Activated CD8-positive, alpha-beta memory T cell treated with anti-CD3 and anti-CD28 coated beads for 1 hour (primary cell): ENCODE measurements at places on chromosomes 6 and 20.
A peak's percentile ranks its signal among the peaks of the same experiment; 100 is the strongest.

- no peak for DNase-seq
These were observed 52.9 kb downstream of the RNASET2 start for GRCh38 chr6:166903500-166903899.

DNA sequence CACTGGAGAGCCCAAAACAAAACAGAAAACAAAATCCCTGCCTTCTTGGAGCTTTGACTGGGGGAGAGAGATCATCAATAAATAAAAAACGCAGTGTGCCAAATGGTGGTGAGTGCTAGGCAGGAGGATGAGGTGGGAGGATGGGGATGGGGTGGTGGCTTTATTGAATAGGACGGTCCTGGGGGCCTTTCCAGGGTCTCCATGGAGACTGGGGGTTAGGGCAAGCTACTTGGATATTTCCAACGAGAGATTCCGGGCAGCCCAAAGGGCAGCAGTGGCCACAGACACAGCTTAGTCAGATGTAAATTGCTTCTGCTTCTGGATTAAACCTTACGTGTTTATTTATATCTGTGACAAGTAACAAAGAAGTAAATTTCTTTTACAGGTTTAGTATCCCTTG, 700.1 kb downstream of the QKI start:
- no peak for DNase-seq

- no peak for DNase-seq
These were observed 239.7 kb upstream of the GMDS start for GRCh38 chr6:2485116-2485515.

DNA sequence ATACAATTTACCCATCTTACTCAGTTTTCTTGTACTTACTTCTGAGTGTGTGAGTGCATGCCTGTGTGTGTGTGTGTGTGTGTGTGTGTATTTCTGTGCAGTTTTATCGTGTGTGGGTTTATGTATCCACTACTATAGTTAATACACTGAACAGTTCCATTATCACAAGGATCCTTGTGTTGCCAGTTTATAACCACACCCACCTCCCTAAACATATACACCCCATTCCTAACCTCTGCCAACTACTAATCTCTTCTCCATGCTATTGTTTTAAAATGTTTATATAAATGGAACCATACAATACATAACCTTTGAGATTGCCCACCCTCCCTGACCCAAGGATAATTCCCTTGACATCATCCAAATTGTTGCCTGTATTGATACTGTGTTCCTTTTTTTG, 18.7 kb downstream of the POFUT1 start:
- no peak for DNase-seq

DNA sequence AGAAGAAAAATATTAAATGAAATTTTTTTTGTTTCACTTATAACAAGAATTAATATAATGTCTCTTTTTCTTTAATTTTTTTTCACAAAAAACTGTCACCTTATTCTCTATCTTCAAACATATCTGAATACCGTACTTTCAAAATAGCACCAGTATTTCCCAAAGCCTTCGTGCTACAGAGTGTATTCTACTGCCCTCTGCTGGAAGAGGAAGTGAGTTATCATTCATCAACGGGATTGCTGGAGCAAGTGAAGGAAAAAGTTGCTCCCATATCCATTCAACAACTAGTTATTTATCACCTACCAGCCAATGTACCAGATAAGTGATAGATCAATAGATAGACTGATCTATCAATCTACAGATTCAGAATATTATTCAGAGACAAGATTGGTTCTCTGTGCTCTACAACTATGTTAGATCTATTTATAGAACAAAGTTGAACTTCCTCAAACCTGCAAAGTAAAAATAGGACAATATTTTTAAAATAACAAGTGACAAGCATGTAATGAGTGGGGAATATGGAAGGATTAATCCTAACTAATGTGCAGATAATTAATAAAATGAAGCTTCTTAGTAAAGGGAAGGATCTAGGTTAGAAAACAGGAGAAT, 26.7 kb upstream of the TFAP2B start:
- no peak for DNase-seq

DNA sequence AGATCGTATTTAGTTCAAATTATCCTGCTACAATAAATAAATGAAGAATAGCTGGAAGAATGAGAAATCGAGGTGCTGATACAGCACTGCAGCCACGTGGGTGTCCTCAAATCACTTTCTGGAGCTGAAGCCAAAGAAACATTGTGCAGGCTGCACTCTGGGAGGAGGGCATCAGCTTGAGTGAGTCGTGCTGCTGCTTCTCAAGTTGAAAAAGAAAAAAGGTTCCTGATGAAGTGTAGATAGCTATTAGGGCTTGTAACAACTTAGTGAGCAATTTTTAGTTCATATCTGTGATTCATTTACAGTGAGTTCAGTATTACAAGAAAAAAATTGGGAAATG, 40.5 kb downstream of the DSE start:
- no peak for DNase-seq

GRCh38 chr6:11236915-11237314, 4.4 kb upstream of the NEDD9 start:
- DNase-seq = no peak

DNA sequence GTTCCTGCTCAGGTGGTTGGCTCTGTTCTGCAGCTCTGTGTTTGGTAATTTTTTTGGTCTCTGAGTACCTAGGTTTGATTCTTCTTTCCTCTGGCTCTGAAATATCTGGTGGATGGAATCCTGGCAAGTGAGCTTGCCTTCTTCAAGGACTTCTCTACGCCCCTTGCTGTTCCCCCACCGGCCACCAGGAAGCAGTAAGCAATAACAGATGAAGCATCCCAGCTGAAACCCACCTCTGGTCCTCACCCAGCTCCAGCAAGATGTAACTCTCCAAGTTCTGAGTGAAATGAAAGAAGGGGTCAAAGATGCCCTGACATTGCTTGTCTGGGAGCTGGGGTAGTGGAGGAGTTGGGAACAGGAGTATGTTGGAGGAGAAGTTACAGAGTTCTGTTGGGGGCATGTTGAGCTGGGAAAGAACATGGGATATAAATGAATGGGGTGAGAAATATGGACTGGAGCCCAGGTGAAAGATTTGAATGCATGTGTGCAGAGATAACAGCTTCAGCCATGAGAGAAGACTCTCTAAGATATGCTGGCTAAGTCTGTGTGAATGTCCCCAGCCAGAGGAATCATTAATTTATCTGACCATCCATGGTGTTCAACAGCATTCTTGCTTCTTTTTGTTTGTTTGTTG, 51.3 kb upstream of the GLP1R start:
- DNase-seq = peak; percentile 2

GRCh38 chr20:51458751-51459439, 83.6 kb downstream of the NFATC2 start:
- no peak for DNase-seq

DNA sequence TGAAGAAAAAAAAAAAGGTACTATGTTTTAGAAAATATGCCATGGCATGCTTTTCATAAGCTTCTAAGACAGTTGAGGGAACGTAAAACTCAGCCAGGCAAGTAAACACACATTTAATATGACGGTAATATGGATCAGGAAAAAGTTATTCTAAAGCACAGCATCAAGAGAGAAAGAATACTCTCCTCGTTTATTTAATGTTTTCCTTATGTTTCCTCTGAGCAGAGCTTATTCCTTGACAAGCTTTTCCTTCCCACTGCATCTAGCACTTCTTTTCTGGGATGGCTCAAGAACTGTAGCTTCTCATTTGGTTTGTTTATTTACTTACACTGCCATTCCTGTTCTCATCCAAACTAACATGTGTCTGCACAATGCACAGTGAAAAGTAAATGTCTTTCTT, 2.7 kb upstream of the RSPO3 start:
- DNase-seq = no peak

- no peak for DNase-seq
These were observed 160.1 kb upstream of the PMEPA1 start for GRCh38 chr20:57869951-57870315.

GRCh38 chr6:164477101-164477500, 832.3 kb downstream of the C6orf118 start:
- no peak for DNase-seq

- no peak for DNase-seq
These were observed 472.3 kb downstream of the MMUT start for GRCh38 chr6:48990739-48991138.

GRCh38 chr6:133591275-133591674, 297.6 kb upstream of the TCF21 start:
- DNase-seq = no peak

- no peak for DNase-seq
These were observed 132.3 kb downstream of the ISM1 start for GRCh38 chr20:13353261-13353945.

GRCh38 chr6:31821301-31822035, 6.1 kb upstream of the HSPA1B start:
- DNase-seq = no peak

DNA sequence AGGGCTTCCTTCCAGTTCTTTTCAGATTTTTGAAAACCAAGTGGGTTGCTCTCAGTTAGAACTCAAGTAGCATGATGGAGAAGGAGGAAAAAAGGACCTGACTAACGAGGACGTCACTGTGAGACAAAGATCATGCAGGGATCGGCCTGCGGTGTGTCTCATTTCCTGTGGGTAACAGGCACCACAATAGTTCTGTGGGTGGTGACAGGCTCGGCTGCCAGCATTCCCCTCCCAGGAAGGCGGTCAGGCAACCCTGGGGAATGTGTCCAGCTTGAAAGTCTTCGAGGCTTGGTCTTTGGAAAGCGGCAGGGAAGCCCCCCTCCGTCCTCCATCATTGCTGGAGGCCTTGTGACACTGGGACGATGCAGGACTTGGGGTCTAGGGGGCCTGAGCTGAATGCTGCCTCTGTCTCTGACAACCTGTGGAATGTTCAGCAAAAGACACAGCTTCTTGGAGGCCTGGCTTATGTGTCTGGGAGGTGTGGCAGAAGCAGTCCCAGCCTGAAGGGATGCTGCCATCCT, 121.0 kb downstream of the BCAS1 start:
- peak; percentile 53 for DNase-seq

DNA sequence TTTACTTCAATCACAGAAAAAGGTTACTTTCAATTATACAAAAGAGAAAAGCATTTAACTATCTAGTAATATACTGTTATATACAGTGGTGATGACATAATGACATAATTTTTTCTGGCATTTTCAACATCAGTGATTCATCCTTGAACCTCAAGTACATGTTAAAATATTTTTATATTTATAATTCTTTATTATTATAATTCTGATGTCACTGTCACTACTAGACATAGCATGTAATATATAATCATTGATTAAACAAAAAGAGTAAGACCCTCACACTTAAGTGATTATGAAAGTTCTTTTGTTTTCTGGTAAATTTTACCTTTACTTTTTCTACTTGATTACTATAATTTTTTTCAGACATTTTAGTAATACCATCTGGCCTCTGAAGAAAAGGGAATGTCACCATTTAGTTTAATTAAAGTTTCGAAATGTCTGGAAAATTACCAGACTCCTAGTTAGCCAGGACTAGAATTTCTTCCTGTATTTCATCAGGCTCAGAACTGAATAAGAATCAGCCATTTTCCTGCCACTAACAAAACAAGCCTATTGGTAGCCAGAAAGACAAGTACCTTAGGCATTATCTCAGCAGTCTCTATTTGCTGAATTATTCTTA, 71.5 kb downstream of the FILIP1 start:
- no peak for DNase-seq

- DNase-seq = no peak
These were observed 13.0 kb upstream of the ABHD16B start for GRCh38 chr20:63848003-63848911.

- DNase-seq = no peak
These were observed 85.5 kb upstream of the HTR1B start for GRCh38 chr6:77548662-77549366.

- no peak for DNase-seq
These were observed 76.6 kb downstream of the NCR2 start for GRCh38 chr6:41411961-41412360.

GRCh38 chr20:38889792-38890496, 36.3 kb upstream of the FAM83D start:
- DNase-seq = no peak

GRCh38 chr6:146881228-146882181, 282.7 kb downstream of the ADGB start:
- DNase-seq = no peak

- no peak for DNase-seq
These were observed 152.7 kb downstream of the SH3BGRL2 start for GRCh38 chr6:79783670-79784394.

DNA sequence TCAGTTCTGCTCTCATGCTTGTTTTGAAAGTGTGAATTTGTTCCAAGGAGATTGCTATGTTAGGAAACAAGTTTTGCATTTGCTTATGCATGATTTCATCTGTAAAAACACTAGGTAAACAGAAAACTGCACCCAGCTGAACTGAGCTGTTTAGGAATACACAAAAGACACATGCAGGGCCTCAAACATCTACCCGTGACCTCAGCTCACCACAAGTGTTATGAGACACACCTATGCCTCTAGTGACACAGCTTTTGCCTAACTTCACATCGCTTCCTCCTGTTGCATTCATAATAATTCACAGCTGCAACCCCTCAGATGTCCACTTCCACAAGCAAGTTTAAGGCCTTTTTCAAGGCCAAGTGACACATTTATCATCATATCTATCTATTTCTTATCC, 98.0 kb upstream of the SLC24A3 start:
- DNase-seq = no peak

- DNase-seq = no peak
These were observed 233.3 kb downstream of the SYNDIG1 start for GRCh38 chr20:24702501-24703283.

- DNase-seq = no peak
These were observed 17.1 kb downstream of the RANBP9 start for GRCh38 chr6:13694562-13694961.

DNA sequence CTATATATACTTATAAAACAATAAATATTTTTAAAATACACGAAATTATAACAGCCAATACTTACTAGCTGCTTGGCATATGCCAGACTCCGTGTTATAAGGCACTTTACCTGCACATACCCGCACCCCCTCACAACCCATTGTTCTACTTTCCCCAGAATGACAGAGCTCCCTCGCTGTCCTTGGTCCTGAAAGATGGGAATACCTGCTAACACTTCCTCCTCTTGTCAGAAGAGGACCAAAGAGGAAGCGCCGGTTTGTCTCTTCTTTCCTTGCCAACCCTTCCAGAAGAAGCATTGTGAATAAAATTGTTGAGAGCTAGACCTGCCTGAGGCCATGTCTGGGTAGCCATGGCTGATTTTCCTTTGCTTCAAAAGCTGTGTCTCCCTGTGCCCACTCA, 149.3 kb downstream of the PTPRT start:
- no peak for DNase-seq

- DNase-seq = no peak
These were observed 258.9 kb downstream of the COL12A1 start for GRCh38 chr6:74946961-74947360.

GRCh38 chr6:24408719-24409410, 6.1 kb downstream of the MRS2 start:
- no peak for DNase-seq

- DNase-seq = no peak
These were observed 65.7 kb upstream of the TNFRSF21 start for GRCh38 chr6:47375426-47375825.

DNA sequence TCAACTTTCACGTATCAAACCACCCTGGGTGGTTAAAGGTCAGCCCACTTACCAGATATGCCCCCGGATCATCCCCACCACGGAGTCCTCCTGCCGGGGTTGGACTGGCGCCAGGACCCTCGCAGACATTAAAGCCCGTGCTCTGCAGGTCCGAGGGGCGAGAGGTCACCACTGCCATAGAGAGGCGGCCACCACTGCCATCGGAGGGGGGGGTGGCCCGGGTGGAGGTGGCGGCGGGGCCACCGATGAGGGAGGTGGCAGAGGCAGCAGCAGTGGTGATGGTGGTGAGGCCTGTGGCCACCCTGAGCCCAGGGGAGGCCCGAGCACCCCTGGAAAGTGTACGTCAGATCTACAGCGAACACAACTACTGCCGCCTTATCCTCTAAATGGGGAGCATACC, 76.3 kb downstream of the ASXL1 start:
- DNase-seq = no peak
